ENCODE measurements at places on chromosomes 3 and 15.

DNA sequence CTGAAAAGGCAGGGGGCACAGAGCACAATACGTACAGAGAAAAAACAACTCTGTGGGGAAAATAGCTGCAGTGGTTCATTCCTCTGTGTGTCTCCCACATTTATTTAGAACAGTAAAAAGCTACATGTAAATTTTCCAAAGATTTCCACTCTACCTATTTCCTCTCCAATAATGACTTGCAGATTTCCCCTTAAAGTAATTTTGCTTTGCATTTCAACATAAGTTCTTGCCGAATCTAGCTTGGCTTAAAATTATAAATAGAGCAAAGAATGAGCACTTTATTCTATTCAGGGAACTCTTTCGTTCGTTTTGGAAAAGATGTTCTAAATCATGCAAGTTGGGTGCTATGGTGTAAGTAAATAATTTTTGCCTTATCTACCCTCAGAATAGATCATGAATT lies 58.2 kb upstream of the NR2E3 start:
- DNase-seq, result no peak

GRCh38 chr3:67016522-67017080 lies 18.5 kb downstream of the KBTBD8 start:
- DNase-seq, result no peak

- no peak for DNase-seq
Measured at GRCh38 chr3:119350114-119350513, 55.9 kb downstream of the ARHGAP31 start.

GRCh38 chr3:188497021-188497420 lies 343.1 kb downstream of the LPP start:
- DNase-seq, result no peak

- DNase-seq, result no peak
Measured at GRCh38 chr3:149647812-149648211, 10.0 kb downstream of the WWTR1 start.

DNA sequence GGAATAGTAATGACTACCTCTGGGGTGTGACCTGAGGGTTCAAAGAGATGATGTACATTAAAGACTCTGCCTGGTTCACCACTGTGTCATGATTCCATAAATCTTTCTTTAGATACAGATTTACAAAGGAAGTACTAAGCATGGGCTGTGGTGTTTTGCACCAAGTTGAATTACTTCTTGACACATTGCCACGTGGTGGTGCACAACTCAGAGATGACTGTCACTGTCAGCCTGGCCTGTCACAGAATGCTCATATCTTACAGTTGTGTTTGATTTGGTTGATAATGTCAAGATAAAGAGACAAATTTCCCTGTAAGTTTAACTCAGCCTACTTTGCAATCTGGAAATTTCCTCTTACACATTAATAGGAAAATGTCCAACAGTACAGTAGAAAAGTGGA lies 3.2 kb downstream of the CTDSPL start:
- no peak for DNase-seq

DNA sequence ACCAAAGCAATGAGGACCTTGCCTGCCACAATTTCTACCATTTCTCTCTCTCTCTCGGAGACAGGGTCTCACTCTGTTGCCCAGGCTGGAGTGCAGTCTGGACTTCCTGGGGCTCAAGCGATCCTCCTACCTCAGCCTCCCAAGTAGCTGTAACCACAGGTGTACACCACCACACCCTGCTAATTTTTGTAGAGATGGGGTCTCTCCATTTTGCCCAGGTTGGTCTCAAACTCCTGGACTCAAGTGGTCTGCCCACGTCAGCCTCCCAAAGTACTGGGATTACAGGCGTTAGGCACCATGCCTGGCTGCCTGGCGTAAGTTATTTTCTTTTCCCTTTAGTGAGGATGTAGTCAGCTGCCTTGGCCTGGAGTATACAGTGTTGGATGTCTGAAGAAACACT lies 37.7 kb upstream of the INO80 start:
- DNase-seq, result no peak

GRCh38 chr3:193270451-193270850 lies 29.4 kb downstream of the PLAAT1 start:
- DNase-seq, result no peak

GRCh38 chr3:123394391-123395020 lies 54.4 kb downstream of the ADCY5 start:
- no peak for DNase-seq

GRCh38 chr3:180267202-180267843 lies 230.6 kb upstream of the PEX5L start:
- DNase-seq, result no peak

GRCh38 chr3:123941542-123941941 lies 19.5 kb downstream of the CCDC14 start:
- no peak for DNase-seq

GRCh38 chr15:101560722-101561583 lies 71.4 kb upstream of the PCSK6 start:
- DNase-seq, result no peak

Data from hippocampal formation (tissue), 2 donors.